Posterior cingulate gyrus (tissue), 11 donors: ENCODE measurements at places on chromosomes 7 and 10.

DNA sequence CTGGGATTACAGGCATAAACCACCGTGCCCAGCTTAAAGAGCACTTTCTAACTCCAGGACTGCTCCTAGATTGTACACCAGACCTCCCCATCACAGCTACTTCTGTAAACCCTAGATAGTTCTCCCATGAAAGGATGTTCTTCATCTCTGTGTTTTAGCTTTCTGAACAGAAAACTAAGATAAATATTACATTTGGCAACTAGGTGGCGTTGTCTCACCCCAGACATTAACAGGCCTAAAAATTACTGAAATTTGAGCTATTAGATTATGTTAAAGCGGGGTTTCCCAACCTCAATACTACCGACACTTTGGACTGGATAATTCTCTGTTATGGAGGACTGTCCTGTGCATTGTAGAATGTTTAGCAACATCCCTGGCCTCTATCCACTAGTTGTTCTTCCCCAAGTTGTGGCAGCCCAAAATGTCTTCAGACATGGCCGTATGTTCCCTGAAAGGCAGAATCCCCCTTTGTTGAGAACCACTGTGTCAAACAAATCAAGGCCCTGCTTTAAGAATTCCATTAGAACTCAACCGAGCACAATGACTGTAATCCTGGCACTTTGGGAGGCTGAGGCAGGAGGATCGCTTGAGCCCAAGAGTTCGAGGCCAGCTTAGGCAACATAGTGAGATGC lies 19.1 kb downstream of the ATOH7 start:
- DNase-seq: no peak

DNA sequence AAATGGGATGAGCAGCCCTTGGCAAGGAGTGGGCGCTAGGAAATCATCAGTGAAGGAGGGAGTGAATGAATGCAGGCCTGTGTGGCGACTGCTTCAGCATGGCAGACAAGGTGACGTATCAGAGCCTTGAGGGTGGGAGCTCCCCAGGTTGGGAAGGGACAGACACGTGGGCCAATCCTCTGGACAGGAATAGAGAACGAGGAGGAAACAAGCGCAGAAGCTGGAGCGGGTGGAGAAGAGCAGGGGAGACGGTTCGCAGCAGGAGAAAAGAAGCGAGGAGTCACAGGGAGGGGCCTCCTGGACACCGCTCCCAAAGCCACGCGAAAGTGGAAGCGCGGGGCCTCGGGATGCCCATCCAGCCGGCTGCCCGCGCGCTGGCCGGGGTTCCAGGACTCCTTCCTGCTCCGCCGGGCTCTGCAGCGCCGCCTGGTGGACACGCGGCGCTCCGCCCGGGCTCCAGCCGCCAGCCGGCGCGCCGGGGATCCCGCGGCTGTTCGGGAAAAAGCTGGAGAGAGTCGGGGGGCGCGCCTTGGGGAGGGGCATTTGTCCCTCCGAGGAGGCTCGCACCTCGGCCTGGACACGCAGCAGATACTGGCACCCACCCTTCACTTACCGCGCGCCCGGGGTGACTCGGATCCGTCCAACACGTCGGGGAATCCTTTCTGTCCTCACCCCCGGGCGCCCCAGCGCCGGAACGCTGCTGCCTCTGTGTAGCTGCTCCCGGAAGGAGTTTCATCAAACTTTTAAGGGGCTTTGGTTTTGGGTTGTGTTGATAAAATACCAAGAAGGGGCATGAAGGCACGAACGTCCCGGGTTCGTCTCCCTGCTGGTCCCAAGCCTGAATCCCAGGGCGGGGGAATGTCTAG lies 6.3 kb downstream of the ZNF503 start:
- peak; percentile 71 for DNase-seq

DNA sequence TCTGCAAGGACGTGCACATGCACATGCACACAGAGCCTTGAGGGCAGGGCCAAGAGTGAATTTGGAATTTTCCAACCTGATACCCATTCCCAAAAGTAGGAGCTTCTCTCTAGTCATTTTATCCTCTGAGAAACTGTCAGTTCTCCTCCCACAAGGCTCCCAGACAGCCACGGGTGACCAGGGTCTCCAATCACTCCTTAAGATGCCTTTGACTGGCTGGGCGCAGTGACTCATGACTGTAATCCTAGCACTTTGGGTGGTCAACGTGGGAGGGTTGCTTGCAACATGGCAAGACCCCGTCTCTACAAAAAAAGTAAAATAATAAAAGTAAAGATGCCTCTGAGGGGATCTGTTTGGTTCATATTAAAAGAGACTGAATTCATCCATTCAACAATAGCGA lies 13.2 kb downstream of the SCD start:
- DNase-seq: no peak

DNA sequence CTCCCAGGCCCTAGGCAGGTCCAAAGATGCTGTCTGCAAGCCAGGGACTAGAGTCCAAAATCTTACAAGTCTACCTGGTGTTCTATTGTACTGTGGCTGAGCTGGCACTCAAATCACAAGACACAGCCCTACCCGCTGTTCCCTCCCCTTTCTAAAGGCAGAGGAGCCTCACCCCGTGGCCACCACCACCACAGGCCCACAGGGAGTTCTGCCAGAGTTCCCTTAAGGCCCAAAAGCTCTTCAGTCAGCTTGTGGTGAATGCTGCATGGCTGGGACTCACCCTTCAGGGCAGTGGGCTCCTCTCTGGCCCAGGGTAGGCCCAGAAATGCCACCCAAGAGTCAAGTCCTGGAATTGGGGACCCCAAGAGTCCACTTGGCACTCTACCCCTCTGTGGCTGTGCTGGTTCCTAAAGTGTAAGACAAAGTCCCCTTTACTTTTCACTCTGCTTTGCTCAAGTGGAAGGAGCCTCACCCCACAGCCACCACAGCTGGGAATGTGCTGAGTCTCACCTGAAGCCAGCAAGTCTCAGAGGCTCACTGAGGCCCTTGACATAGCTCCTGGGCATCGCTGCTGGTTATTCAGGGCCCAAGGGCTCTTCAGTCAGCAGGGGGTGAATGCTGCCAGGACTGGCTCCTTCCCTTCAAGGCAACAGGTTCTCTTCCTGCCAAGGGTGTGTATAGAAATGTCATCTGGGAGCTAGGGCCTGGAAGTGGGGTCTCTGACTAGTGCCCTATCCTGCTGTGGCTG lies 48.8 kb upstream of the PSAP start:
- no peak for DNase-seq

DNA sequence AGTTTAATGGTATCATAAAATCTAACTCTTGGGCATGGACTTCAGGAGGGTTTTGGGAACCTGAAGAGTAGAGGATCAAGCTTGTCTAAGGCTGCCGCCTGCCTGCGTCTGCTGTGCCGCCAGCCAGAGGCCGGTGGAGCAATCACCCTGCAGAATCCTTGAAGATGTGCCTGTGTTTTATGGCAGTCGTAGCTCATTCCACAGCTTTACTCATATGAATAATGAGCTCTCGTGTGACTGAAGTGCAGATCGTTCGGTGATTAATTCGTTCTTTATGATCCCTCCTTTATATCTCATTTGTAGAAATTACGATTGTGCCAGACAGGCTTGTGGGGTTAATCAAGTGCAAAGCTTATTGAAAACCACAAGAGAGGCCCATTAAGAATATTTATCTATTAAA lies 100.8 kb downstream of the ACTR3B start:
- DNase-seq: no peak

- DNase-seq: no peak
These were observed 1.5 kb upstream of the DLX5 start for GRCh38 chr7:97025983-97026714.

DNA sequence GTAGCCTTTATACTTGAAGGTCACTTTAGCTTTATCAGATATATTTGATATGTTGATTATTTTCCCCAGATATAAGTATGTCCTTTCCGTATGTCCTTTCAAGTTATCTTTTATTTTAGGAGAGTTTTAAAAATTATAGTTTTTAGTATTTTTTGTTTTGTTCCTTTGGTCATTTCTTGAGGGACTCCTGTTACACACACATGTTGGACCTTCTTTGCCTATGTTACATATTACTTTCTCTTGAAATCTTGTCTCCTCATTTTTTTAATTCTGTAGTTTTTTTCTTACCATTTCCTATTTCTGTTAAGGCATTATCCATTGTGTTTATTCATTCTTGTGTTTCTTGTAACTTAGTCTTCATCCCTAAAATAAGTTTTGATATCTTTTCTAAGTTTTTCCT lies 23.9 kb downstream of the GLCCI1 start:
- DNase-seq: no peak

GRCh38 chr10:91296471-91296870 lies 76.0 kb downstream of the PCGF5 start:
- no peak for DNase-seq

GRCh38 chr7:18536486-18536885 lies 40.9 kb downstream of the HDAC9 start:
- no peak for DNase-seq

DNA sequence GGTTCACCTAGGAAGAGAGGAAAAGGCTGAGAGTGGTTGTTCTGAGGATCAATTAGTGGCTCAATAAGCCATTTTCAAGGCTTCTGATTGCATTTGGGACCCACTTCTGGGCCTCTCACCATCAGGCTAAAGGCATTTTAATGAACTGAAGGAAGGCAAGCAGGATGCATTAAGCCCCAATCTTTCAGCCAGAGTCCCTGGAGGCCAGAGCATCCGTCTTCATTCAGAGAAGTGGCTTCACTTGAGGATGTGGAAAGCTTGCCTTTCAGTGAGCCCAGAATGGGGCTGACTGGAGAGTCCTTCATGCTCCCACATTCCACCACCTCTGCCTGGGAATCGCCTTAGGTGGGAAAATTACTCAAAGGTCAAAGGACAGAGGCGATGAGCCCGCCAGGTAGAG lies 41.8 kb downstream of the COL17A1 start:
- no peak for DNase-seq

DNA sequence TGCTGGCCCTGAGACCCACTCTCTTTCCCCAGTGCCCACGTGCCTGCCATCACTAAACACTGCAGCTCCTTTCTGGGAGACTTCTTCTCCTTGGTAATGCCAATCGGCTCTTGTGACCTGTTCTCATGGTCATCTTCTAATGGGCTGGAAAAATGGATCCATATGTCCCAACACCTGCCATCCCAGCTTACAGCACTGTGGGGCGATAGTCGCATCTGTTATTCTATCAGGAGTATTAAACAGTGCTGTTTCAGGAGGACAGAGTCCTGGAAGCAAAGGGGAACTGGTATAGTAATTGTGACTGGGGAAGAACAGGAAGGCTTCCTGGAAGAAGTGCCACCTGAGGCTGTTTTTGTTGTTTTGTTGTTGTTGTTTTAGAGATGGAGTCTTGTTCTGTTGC lies 411.2 kb downstream of the GLRX3 start:
- no peak for DNase-seq

- DNase-seq: no peak
These were observed 3.6 kb upstream of the MTPN start for GRCh38 chr7:135980665-135981180.

DNA sequence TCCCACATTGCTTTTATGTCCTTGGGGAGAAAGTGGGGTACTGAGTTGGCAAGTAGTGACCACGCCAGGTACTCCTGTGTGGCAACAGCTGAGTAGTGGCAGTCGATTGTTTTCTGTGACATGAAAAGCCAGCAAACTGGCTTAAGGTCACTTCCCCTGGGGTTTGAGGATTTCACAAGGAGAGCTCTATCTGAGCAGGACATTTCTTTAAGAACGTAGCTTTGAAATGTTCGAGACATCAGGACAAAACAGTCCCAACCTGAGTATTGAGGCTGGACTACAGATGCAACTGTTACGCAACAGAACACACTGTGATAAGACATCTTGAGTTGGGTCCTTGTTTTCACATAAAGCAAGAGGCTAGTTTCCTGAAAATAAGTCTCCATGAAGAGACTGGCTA lies 146.7 kb upstream of the KLF14 start:
- no peak for DNase-seq

- DNase-seq: no peak
These were observed 134.3 kb downstream of the CFAP58 start for GRCh38 chr10:104487794-104488438.

- DNase-seq: no peak
These were observed 54.1 kb upstream of the CYP26C1 start for GRCh38 chr10:93006435-93007039.

DNA sequence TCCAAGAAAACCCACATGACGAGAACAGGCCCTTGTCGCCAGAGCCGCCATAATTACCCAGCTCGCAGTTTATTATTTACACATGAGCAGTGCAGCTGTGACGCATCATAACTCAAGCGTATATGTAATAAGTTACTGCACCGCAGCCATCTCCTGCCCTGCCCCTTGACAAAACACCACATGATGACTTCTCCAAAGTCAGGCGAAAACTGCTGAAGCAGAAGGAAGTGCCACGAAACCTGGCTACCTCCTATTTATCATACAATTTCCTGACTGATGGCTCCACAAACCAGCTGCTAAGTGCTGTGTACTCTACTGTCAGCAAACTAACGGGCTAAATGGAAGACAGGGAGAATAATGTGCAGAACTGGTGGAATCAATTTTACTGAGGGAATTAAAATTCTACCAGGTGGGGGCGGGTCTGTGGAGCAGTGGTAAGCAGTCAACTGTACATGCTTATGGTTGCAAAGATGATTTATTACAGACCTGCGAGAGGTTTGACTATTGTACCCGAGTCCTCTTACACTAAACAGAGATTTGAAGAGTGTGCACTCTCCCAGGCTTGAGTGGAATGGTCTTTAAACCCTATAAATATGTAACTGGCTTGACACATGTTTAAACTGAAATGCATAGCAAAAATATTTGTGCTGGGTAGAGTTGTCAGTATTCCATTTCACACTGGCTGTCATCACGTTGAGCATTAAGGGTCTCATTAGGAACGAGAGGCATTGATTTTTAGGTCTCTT lies 156.0 kb downstream of the GLI3 start:
- DNase-seq: no peak

DNA sequence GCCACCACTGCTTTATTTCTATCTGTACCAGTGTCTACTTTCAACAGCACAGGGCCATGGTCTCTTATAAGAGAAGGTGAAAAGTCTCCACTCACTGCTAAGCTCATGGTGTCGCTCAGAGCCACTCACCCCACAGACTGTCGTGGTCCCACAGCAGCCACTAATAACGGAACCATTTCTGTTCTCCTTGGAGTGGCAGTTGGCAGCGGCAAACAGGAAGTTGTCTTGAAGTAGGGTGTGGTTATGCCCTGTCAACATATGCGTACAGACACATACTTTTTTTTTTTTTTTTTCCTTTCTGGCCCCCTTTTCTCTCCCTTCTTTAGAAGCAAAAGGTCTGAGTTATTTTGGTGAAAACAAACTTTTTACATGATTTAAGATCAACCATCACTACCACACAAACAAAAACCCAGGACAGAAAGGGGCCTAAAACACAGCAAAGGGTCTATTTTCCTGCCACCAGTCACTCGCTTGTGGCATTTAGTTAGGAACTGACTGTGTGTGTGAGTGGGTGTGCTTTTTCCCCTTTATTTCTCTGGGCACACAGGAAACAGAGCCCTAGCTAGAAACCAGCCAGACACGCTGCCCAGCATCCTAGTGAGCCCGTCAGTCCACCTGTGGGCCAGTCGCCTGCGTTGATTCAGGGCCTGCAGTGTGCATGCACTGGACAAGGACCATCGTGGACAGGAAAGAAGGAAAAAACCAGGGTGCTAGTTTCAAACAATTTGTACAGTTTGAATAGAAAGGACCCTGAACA lies 96.7 kb upstream of the EFCAB10 start:
- no peak for DNase-seq
